ENCODE measurements at places on chromosomes 3 and 15.

DNA sequence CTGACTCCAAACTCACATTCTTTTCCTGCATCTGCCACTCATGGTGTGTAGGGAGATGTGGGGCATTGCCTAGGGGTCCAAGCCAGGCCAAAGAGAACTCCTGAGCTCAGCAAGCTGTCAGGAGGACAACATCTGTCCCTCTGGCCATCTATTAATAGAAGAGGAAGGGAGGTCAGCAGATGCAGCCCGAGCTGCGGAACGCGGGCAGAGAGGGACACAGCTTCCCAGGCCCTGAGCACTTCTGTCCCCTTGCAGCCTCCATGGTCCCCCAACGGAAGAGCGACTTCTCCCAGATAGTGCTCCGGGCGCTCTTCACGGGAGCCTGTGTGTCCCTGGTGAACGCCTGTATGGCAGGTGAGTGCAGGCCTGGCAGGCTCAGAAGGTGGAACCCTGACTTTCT is 37.3 kb upstream of the PDE8A start:
- DNase-seq, result no peak

DNA sequence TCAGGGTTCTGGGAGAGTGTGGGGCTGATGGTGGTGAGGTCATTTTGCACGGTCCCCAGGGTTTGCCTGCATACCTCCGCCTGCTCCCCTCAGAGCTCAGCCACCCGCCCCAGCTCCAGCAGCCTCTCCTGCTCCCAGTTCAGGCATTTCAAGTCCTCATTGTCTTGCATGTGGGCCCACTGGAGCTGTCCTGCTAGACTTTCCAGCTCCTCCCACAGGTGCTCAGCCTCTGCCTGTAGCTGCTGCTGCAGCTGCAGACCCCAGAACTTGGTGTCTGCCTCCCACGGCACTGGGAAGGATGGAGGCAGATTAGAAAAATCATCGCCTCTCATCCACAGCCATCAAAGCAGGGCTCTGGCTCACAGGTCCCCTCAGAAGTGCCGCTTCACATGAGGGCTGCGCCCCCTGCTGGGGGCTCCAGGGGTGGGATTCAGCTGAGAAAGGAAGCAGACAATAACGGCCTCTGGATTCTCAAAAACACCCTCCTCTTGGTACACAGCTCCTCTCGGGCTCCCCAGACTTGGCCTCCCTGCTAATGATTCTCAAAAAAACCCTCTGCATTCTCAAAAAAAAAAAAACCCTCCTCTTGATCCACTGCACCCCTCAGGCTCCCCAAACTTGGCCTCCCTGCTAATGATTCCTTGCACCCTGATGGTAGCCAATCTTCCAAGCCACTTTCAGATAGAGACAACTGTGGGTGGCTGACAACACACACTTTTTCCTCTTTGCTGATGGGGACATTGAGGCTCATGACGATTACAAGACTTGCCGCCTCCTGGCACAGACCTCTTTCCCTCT is 89.3 kb upstream of the C2CD4B start:
- DNase-seq, result peak; percentile 42

GRCh38 chr15:77646104-77646694 is 13.5 kb upstream of the LINGO1 start:
- DNase-seq, result no peak

GRCh38 chr3:59304296-59304695 is 254.5 kb upstream of the CFAP20DC start:
- DNase-seq, result no peak

DNA sequence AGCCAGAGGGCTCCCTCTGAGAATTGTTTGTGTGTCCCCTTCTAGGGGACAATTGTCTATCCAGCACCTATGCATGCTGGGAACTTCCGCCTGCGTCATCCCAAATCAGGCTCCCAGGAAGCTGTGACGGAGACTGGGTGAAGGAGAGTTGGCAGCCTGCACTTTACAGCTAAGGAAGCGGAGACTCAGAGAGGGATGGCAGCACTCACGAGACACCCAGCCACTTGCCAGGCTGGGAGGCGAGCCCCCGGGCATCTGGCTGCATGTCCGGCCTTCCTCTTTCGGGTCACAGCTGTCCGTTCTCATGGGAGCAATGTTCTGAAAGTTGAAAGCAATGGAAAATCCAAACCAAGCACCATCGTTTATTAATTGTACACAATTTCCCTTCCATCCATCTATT is 45.5 kb upstream of the SLC6A11 start:
- no peak for DNase-seq

- no peak for DNase-seq
Observed at GRCh38 chr3:151174351-151174750, 28.7 kb downstream of the GPR171 start.

DNA sequence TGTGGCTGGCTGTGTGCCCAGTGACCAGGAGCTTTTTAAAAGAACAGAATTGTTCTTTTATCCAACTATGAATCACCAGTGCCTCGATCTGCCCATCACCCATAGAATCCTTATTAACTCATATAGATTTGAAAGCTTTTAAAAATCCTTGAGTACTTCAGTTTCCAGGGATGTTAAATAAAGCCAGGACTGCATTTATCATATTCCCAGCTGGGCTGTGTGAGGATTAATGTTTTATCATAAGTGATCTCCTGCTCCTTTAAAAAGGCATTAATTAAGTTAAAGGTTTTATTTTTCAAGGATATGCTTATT is 234.0 kb downstream of the MYRIP start:
- DNase-seq, result no peak

GRCh38 chr3:127458696-127459604 is 131.6 kb downstream of the TPRA1 start:
- DNase-seq, result no peak

GRCh38 chr3:94928921-94929320 is 866.1 kb downstream of the NSUN3 start:
- no peak for DNase-seq

GRCh38 chr15:54605043-54605442 is 591.7 kb downstream of the RSL24D1 start:
- no peak for DNase-seq

- DNase-seq, result no peak
Observed at GRCh38 chr3:115085197-115085865, 61.8 kb downstream of the ZBTB20 start.

DNA sequence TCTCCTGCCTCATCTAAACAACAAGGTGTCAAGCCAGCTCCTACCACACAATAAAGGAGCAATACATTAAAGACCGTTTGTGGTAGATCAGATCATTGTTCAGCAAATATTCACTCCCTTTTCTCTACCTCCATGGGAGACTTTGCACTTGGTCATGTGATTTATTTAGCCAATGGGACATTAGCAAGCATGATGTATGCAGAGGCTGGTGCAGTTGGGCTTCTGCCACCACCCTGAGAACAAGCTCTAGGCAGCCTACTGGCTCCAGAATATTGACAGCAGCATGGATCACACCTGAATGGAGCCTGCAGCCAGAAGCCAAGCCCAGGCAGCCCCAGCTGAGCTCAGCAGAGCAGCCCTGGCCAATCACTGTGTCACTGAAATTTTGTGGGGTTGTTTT is 99.4 kb upstream of the UBE2E2 start:
- DNase-seq, result no peak

GRCh38 chr15:73328149-73328820 is 40.5 kb downstream of the HCN4 start:
- DNase-seq, result no peak

DNA sequence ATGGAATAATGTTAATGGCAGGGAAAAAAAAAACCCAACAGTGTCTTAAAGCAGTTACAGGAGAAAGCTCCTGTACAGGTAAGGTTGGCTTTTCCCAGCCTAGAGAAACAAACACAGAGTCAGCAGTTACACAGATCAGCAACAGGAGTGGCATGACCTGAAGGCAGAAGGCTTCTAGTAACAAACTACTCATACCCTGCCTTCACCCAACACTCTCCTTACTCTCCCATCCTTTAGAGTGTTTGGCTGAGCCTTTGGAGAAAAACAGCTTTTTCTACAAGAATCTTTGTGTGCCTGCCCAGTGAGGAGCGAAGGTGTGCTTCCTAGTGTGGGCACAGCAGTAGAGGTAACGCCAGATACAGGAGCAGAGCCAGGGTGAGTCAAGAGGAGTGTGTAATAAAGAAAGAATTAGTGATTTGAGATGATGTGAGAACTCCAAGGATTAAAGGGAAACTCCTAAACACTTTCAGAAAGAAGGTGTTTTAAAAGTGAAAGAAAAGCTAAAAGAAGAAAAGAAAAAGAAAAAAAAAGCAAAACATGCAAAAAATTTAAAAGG is 152.7 kb downstream of the POLR2M start:
- no peak for DNase-seq

DNA sequence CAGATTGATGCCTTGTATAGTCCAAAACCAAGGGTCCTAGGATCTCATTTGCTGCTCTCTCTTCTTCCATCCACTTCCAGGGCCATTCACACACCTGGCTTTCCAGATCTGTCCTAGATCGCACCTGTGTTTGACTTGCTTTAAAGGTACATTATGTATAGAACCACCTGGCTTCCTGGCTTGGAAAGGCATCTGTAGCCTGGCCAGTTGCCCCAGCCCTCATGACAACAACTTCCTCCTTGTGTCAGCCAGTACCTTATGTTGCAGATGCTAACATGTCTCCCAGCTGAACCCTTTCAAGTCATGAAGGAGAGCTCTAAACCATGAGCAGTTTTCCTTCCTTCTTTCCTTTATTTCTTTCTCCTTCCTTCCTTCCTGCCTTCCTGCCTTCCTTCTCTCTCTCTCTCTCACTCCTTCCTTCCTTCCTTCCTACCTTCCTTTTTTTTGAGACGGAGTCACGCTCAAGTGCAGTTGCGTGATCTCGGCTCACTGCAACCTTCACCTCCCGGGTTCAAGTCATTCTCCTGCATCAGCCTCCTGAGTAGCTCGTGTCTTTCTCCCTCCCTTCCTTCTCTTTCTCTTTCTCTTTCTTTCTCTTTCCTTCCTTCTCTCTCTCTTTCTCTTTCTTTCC is 2.5 kb upstream of the HTR3C start:
- DNase-seq, result no peak

GRCh38 chr15:98501632-98502031 is 146.7 kb upstream of the IGF1R start:
- no peak for DNase-seq

DNA sequence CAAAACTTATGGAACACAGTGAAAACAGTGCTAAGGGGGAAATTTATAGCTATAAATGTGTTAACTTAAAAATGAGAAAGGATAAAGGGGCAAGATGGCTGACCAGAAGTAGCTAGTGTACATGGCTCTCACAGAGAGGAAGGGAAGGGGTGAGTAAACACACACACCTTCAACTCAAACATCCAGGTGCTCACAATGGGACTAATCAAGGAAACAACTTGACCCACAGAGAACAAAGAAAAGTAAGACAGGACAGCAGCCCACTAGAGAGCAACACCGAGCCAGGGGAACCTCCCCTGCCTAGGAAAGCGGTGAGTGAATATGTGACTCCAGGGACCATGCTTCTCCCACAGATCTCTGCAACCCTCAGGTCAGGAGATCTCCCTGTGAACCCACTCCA is 85.0 kb upstream of the UBP1 start:
- DNase-seq, result no peak

DNA sequence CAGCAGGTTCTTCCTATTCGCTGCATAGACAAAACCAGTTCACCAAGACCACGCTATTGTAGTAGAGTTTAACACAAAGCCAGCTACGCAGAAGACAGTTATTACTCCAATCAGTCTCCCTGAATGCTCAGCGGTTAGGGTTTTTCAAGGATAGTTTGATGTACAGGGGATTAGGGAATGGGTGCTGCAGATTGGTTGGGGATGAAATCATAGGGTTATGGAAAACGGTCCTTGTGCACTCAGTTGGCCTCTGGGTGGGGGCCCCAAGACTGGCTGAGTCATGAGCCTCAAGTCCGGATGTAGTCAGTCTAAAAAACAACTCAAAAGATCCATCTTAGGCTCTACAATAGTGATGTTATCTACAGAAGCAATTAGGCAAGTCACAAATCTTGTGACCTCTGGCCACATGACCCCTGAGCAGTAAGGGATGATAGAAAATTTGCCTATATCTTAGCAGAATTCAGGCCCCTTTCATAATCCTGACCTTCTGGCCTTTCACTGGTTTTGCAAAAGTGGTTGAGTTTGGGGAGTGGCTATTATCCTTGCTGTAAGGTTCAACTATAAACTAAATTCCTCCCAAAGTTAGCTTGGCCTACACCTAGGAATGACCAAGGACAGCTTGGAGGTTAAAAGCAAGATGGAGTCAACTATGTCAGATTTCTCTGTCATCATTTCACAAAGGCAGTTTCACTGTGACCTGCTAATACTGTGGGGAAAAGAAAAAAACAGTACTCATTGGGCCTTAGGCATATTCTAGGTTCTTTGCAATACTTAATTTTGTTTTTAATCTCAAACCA is 57.7 kb downstream of the LIPC start:
- no peak for DNase-seq

DNA sequence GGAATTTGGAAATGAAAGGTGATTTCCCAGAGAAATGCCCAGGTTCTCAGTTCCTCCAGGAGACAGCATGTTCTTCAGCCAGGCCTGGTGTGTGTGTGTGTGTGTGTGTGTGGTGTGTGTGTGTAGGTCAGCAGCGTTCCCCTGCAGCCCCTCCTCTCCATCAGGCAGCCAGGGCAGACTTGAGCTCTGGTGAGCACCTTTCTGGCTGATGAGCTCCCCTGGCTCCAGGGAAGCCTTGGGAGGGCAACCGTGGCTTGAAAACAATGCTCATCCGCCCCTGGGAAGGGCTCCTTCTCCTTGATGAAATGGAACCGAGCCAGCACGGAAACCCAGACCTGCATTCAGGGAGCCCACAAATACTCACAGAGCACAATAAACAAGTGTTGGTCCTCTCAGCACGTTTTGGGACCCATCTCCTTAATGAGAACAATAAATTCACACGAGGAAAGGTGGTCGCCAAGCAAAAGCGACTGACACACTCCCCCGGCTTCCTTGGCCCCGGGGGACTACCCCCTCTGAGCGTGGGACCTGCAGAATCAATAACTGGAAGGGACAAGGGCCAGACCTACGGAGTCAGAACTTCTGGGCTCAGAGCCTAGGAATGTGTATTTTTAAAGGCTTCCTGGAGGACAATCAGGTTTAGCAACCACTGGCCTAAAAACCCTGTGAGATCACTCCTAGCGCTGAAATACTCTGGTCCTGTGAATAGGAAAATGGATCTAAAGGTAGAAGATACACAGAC is 38.6 kb upstream of the HES1 start:
- DNase-seq, result no peak

DNA sequence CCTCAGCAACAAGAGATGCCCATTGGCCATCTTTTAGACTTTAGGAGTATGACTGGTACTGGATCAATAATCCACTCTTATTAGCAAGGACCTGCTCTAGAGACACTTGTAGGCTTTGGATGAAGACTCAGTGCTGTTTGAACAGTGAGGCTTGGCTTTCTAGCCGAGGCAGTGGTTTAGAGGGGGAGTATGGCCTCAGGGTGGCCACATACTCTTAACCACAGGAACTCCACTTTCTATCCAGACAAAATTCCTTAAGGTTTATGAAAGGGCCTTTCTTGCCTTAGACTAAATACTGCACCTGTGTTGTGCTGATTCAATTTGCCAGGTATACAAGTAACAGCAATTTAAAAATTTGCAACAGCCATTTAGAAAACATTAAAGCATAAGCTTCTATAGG is 1046.3 kb downstream of the DIPK2A start:
- DNase-seq, result no peak

DNA sequence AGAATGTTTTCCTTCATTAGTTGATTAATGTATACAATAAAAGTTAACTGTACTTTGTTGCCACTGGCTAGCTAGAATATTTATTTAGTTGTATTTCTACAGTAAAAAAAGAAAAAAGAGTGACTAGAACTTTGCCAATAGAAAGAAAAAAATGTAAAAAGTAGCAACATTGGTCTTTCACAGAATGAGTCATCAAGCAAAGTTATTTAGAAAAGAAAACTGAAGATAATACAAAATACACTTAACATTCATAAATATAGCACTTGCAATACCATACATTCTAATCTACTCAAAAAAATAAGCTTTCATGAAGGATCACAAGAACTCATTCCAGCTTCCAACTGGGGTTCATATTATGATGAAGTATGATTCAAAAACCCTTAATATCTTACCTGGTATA is 83.4 kb downstream of the AQR start:
- DNase-seq, result no peak

Data from effector memory CD4-positive, alpha-beta T cell (primary cell).